ENCODE measurements at places on chromosomes 6 and 20. TPM values are rescaled to one million over a fixed set of nuclear protein-coding genes. Genes with fewer than 3 reads are reported as not detected.

Gene MAP7
- 59.1 TPM for total RNA-seq

DNA sequence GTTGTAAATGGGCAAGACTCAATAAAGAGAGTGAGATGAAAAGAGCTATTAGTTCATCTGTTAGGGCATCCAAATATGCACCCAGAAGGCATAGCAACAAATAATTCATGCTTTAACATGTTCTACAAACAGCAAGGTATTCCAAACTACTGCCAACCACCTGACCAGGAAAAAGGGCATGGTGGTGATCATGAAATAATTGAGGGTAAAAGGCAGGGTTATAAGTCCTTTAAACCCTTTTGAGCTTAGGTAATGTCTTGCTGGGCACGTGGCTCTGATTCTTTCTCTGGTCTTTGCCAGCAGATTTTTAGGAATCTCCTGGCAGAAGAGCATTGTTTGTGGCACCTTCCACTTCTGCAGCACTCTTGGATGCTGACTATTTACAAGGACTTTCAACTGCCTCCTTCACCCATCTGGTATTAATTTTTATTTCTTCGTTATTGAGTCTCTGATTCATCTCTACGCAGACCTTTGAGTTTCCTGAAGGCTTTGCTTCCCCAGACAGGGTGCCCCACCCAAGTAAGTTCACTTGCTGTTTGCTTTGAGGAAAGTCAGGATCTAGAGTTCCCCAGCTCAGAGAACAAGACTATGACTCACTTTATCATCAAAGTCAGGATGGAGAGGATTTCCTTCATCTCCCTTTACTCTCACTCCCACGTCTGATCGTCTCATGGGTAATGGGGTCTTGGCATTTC is 83.4 kb upstream of the NEDD9 start:
- H3K27ac ChIP-seq: no peak overlapping the region
- DNase-seq: no peak
- no peaks in the 10 kb centered on the region for H3K27me3 ChIP-seq

Gene SH3BGRL2
- total RNA-seq: 13.8 TPM

Gene LY6G5C
- 0.98 TPM for total RNA-seq

DNA sequence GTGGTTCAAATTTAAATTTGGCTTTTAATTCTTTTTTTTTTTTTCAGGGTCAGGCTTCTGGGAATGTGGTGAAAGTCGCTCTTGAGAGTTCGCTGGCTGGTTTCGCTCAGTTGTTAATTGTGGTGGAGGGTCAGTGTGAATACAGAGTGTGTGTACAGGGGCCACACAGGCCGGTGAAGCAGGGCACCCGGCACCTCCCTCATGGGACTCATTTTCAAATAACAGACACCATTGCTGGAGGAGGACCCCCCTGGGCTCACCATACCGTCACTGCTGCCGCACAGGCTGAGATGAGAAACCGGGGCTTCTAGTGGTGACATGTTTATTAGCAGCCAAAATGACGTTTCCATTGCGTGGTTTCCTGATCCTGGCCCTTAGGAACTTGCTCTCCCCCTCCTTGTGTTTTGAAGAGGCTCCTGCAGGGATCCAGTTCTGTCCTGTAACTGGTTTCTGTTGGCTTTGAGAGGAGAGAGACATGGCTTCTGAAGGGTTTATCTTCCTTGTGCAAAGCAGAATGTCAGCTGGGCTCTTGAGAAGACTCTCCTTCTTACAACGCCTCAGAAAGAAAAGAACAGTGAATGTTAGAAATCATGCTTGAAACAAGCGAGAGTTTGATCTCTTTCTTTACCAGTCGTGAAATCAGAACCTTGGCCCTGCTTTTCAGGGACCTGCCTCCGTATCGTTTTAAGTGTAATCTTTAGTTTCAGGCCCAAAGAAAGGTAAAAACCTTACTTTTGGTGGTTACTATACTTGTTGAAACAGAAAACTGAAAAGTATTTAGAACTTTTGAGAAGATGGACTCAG is 37.8 kb downstream of the DUSP22 start:
- H3K4me1 ChIP-seq: no peaks in the 10 kb centered on the region
- H3K27me3 ChIP-seq: no peaks in the 10 kb centered on the region
- no peak for DNase-seq
- H3K27ac ChIP-seq: no peak overlapping the region
- H3K36me3 ChIP-seq: no peaks in the 10 kb centered on the region

GRCh38 chr20:3559637-3560036 is 88.8 kb downstream of the ATRN start:
- no peaks in the 10 kb centered on the region for H3K27me3 ChIP-seq
- no peak overlapping the region for H3K4me3 ChIP-seq
- H3K36me3 ChIP-seq: no peaks in the 10 kb centered on the region
- H3K4me1 ChIP-seq: no peaks in the 10 kb centered on the region
- no peak for DNase-seq

DNA sequence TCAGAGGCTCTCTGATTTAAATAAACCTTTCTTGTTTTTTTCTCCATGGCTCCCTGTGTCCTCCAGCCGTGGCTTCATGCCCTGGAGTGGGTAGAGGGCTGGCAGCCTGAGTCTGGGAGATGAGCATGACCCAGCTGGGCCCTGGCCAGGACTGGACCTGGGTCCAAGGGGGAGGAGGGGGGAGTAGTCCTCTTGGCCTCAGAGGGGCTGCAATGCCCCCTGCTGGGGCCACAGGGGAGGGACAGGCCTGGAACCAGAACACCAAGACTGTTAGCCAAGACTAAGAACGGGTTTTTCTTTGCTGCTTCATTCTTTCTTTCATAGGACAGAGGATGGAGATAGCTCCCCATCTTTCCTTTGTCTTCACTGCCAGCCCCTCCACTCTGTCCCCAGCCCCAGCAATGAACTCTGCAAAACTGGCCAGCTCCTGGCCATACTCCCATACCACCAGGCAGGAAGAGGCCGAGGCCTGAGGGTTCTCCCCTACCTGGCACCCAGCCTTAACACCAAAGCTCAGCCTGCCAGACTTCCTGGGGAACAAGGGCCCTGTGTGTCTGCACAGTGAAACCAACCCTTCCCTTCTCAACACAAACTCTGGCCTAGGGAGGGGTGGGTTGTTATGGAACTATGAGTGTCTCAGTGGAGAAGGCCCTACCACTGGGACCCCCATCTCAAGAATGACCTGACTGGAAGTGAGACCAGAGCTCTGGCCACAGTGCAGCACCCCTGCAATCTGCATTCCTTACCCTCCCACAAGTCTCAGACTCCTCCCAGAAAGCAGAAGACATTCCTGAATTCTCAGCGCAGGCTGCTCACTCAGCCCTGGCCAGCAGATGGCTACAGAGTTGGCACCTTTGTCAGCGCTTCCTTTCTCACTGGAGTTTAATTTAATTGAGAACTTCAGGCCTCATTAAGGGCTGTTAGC is 11.0 kb downstream of the SLC29A1 start:
- H3K36me3 ChIP-seq: peaks cover 46% of the 10 kb centered on the region
- DNase-seq: peak; percentile 79
- peaks cover 10% of the 10 kb centered on the region for H3K27me3 ChIP-seq
- H3K4me1 ChIP-seq: peaks cover 46% of the 10 kb centered on the region

DNA sequence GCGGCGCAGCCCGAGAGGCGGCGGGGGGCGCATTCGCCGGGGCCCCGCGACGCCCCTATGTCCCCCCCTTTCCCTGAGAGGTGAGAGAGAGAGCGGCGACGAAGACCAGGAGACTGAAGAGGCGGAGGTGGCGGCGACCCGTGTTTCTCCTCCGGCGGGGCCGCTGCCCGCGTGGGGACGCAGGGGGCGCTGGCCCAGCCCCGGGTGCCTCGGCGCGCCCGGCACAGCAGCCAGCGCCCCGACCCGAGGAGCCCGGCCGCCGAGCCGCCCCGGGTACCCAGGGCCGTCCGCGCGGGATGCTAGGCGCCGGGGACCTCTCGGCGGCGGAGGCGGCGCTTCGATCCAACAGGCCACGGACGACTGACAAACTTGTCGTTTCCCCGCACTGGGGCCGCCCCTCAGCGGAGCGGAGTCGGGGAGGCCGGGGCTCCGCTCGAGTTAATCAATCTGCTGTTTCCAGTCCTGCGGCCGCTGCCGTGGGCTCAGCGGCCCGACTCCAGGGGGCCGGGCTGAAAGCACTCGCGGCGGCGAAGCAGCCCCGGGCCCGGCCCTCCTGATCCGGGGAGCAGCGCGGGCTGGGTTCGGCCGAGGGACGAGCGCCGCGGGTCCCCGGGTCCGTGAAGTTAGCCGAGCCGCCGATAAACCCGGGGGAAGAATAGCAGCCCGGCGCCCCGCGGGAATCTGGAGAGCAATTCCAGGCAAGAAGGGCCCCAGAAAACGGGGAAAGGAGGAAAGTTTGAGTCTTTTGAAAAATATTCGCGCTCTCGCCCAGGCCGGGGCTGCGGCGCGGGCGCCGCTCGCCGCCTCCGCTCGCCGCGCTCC is 631 bp downstream of the MDGA1 start:
- DNase-seq: peak; percentile 25
- peak overlapping the region; percentile 57 for H3K4me3 ChIP-seq
- H3K4me1 ChIP-seq: peaks cover 22% of the 10 kb centered on the region
- no peak overlapping the region for H3K27ac ChIP-seq

Gene TPD52L1
- total RNA-seq: 17.7 TPM

Gene DEFB128
- not detected for total RNA-seq

DNA sequence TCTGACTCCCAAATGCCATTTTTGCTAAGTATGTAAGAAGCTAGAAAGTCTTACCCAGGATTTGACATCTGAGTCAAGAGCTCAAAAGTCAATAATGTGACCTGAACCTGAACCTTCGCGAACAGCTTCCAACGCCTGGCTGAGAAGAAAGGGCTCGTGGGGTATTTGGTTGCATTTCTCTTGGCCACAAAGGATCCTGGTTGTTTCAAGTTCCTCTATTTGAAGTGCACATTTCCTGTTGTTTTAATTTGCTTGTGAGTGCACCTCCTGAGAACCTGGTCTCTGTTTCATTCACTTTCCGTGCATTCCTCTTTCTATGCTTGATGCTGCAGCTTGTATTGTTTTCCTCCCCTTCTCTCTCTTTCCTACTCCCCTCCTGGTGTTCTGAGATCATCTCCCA is 212.5 kb downstream of the FOXA2 start:
- H3K4me1 ChIP-seq: peaks cover 12% of the 10 kb centered on the region
- no peak overlapping the region for H3K27ac ChIP-seq
- no peak overlapping the region for H3K4me3 ChIP-seq
- no peak for DNase-seq
- H3K27me3 ChIP-seq: peaks cover 37% of the 10 kb centered on the region

DNA sequence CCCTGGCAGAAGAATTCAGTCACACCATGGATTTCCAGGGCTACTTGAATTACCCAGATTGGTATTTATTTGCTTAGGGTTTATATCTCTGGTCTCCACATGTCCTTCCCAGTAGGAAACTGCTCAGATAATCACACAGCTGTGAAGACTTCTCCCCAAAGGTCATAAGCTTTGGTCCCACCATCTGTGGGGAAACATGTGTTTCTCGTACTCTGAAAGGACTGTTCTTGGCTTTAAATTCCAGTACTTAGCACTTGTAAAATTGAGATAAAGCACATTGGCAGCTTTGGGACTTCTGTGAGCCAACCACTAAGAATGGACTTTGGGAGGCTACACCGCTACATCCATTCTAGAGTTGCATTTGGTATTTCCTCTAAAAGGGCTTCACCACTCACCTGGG is 205.3 kb upstream of the FOXA2 start:
- no peak overlapping the region for H3K27ac ChIP-seq
- DNase-seq: no peak
- H3K27me3 ChIP-seq: peaks cover 3% of the 10 kb centered on the region
- H3K36me3 ChIP-seq: no peaks in the 10 kb centered on the region
- peaks cover 8% of the 10 kb centered on the region for H3K4me1 ChIP-seq

DNA sequence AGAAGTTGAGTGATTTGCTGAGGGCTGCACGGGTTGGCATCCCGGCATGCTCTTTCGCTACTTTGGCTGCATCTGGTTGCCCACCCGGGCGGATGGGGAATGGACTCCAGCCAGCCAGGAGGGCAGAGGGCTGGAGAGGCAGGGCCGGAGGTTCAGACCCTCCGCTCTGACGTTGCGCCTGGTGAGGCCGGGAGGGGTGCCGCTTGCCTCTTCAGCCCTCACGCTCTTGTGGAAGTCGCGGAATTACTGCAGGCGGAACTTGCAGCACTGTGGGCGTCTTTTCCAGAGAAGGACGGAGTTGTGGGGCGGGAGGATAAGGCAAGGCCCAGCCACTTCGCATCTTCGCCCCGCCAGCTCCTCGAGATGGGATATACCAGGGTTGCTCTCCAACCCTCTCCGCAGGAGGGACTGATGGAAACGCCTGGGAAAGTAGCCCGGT is 656 bp downstream of the RTEL1 start:
- DNase-seq: no peak
- peak overlapping the region; percentile 89 for H3K4me3 ChIP-seq
- peak overlapping the region; percentile 10 for H3K27ac ChIP-seq
- peaks cover 22% of the 10 kb centered on the region for H3K4me1 ChIP-seq

DNA sequence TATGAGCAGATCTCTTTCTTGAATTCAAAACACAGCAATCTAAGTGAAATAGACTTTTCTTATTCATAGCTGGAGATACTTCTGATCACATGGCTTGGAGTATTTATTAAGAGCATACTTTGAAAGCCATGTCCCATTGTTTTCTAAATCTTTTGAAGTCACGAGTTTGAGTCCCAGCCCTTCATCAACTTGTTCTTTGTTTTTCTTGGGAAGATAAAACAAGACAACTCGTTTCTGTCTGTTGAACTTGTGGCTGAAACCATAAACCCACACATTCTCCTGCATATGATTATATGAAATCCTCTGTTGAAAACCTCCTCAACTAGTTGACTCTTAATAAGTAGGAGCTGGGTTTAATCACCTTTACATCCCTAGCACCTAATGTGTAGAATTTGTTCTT is 3.3 kb downstream of the RNF144B start:
- no peaks in the 10 kb centered on the region for H3K27me3 ChIP-seq
- no peak overlapping the region for H3K4me3 ChIP-seq
- no peak for DNase-seq
- no peak overlapping the region for H3K27ac ChIP-seq
- H3K4me1 ChIP-seq: peaks cover 76% of the 10 kb centered on the region
- H3K36me3 ChIP-seq: no peaks in the 10 kb centered on the region

GRCh38 chr20:23303325-23304102 is 47.1 kb upstream of the NXT1 start:
- H3K4me1 ChIP-seq: peaks cover 1% of the 10 kb centered on the region
- no peaks in the 10 kb centered on the region for H3K36me3 ChIP-seq
- no peak for DNase-seq
- H3K27me3 ChIP-seq: no peaks in the 10 kb centered on the region
- no peak overlapping the region for H3K4me3 ChIP-seq
- H3K27ac ChIP-seq: no peak overlapping the region

Gene BPIFB1
- 0.09 TPM for total RNA-seq

Gene SCUBE3
- total RNA-seq: 1.6 TPM

GRCh38 chr6:38115626-38116008 is 296.1 kb downstream of the ZFAND3 start:
- no peaks in the 10 kb centered on the region for H3K27me3 ChIP-seq
- H3K36me3 ChIP-seq: no peaks in the 10 kb centered on the region
- H3K27ac ChIP-seq: no peak overlapping the region
- peaks cover 43% of the 10 kb centered on the region for H3K4me1 ChIP-seq
- no peak for DNase-seq

- H3K36me3 ChIP-seq: peaks cover 17% of the 10 kb centered on the region
- H3K4me3 ChIP-seq: no peak overlapping the region
- DNase-seq: no peak
- peaks cover 14% of the 10 kb centered on the region for H3K4me1 ChIP-seq
Measured at GRCh38 chr6:22049002-22049401, 247.8 kb downstream of the PRL start.

Measured in WTC11 (cell line).